ENCODE measurements at places on chromosomes 6 and 20.

DNA sequence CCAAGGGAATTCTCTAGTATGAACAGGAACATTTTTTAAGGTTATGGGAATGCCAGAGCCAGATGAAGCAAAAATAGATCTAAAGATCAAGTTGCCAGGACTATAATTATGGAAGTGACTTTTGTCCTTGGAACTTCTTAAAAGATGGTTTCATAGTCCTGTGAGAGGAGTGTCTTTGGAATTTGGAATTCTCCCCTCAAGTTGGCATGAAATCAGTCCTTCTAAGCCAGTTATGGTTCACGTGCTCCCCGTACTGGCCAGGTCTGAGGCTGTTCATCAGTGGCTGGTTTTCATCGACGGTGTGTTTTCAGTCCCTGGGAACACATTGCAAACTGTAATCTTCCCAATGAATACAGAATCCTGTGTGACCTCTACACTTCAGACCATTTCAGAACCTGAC is 63.1 kb downstream of the VGLL2 start:
- DNase-seq = no peak

- DNase-seq = no peak
Measured at GRCh38 chr6:52576054-52576391, 837 bp downstream of the TRAM2 start.

DNA sequence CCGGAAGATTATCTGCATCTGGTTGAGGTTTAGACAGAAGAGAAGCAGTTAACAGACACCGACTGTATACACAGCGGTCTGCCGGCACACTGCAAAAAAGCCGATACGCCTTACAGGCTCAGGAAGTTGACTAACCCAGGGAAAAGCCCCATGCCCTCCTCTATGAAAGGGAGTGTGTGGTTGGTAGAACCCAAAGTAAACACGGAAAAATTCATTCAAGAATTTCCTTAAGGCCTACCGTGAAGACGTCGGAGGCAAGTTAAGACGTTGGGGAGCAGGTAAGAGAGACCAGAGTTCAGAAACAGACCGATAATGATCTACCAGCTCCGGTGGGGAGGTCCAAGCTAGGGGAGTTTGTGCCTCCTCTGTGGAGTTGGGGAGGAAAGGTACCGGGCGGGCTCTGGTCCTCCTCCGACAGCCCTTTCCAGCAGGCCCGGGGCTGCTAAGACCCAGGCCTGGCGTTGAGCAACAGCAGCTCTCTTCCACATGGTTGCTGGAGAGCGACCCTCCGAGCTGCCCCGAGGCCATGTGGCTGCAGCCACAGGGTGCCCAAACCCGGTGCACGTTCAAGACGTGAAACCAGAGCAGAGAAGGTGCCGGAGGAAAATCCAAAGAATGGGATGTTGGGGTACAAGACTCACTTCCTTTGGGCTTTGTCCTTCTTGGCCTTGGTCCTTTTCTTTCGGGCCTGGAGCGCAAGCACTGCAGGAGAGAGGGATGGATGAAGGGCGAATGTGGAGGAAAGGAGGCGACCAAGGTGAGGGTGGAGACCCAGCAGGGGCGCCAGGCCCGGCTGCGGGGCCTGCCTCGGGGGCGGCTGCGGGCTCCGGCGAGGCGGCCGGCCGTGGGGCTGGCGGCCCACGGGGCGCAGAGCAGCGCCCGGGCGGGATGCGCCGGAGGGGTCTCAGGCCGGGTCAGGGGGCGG is 809 bp downstream of the SRPK1 start:
- DNase-seq = no peak

DNA sequence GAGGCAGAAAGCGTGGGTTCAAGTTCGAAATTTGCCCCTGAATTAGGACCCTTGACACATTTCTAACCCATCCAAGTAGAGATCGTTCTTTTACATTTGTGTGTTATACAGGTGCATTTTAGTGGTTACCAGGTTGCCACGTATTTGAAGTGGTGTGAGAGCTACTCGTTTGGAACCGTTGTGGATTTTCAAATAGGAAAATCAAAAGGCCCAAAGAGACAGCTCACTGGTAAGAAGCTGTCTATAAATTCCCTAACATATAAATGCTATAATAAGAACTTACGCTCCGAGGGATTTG is 1.6 kb upstream of the REV3L start:
- DNase-seq = no peak

DNA sequence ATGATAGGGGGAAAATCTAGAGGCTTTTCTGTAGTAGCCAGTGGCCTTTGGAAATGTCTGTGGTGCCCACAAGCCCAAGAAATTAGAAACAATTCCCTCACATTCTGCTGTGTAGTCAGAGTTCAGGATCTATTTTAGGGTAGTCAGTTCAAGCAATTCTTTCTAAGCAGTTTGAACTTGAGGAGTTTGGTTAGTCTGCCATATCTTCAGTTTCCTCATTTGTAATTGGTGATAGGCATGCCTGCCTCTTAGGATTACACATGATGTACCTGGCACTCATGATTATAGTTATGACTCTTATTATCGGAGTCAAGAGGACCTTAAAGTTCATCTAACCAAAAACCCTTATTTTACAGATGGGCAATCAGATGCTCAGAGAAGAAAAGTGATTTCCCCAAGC is 21.2 kb upstream of the MEP1A start:
- no peak for DNase-seq

- no peak for DNase-seq
Measured at GRCh38 chr20:38275815-38276550, 15.4 kb upstream of the KIAA1755 start.

GRCh38 chr20:25160467-25160866 is 35.0 kb upstream of the ENTPD6 start:
- no peak for DNase-seq

GRCh38 chr6:144252259-144252658 is 32.9 kb upstream of the UTRN start:
- DNase-seq = no peak

- DNase-seq = no peak
Measured at GRCh38 chr6:135782546-135782945, 69.0 kb upstream of the PDE7B start.

- DNase-seq = no peak
Measured at GRCh38 chr20:57403216-57403615, 12.0 kb downstream of the RBM38 start.

- no peak for DNase-seq
Measured at GRCh38 chr6:143647732-143648131, 30.0 kb upstream of the PHACTR2 start.

GRCh38 chr6:52307900-52308372 is 23.4 kb upstream of the MCM3 start:
- no peak for DNase-seq

DNA sequence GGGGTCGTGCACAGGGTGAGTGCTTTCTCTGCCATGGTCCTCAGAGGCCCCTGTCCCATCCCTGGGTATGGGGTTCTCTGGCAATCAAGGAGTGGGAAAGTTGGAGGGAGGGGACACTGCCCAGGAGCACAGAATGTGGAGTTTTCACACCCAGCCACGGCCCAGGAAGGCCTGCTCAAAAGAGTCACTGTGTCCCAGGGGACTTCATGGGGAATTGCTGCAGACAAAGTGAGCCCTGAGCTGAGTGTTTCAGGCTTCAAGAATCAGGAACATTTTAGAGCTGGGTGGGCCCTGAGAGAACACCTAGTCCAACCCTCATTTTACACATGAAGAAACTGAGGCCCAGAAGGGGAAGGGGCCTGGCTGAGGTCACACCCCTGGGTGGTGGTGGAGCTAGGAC is 5.7 kb downstream of the MAPK13 start:
- no peak for DNase-seq

DNA sequence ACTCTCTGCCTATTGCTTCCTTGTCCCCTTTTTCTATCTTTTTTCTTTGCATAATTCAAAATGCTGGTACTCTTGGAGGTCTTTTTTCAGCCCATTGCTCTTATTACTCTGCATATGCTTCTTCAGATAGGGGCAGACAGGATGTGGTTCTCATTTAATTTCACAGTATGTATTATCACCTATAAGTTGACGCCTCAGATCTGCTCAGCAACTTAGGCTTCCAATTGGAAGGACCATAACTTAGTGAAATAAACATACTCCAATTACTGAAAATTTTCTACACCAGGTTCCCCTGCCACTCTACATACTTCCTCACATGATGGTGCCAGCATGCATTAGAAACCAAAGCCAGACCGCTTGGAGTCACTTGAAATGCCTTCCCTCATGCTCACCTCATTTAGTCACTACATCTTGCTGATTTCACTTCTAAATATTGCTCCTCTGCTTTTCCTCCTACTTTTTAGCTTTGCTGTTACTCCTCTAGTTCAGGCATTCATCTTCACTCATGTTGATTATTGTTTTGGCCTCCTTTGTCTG is 34.5 kb upstream of the AHI1 start:
- DNase-seq = no peak

GRCh38 chr6:17768388-17768787 is 61.7 kb upstream of the NUP153 start:
- no peak for DNase-seq

DNA sequence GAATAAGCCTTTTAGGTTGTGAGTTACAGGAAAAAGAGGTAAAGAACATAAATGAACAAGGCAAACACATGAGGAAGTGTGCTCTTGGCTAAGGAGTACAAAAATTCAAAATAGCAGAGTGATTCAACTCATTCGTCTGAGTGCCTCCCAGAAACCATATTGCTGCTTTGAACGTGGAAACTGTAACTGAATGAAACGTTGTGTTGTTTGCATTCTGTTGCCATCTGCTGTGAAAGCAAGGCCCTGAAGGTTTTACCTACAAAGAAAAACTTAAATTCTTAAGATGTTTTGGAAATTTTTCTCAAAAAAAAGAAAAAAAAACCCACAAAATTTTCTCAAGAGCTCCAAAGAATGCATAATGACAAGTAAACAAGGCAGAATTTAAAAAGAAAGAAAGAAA is 375.4 kb upstream of the HS3ST5 start:
- no peak for DNase-seq

DNA sequence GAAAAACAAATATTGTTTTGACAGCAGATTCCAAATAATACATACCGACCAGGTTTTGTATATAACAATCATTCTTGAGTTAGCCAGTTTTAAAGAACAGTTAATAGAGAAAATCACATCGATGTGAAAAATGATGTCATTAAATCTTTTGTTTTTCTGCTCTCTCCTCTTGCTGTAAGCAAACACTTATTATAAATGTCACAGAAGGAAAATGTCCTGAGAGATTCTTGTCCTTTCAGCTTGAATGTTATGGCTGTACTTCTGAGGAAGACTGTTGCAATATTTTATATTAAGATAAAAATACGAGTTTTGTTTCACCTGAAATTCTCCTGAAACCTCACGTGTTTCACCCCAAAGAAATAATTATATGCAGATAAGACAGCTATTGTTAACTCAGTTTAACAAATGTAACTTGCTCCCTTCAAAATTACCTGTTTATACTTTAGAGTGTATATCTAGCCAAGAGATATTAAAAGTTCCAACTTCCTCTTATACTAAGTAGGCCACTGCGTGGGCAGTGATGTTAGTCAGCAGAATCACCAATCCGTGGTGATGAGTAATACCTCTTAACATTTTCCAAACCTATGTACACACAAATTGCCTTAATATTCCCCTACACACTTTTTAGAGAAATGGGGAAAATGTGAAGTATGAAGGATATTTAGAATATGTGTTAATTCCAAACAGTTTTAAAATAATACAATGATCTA is 1111.4 kb upstream of the CITED2 start:
- no peak for DNase-seq

DNA sequence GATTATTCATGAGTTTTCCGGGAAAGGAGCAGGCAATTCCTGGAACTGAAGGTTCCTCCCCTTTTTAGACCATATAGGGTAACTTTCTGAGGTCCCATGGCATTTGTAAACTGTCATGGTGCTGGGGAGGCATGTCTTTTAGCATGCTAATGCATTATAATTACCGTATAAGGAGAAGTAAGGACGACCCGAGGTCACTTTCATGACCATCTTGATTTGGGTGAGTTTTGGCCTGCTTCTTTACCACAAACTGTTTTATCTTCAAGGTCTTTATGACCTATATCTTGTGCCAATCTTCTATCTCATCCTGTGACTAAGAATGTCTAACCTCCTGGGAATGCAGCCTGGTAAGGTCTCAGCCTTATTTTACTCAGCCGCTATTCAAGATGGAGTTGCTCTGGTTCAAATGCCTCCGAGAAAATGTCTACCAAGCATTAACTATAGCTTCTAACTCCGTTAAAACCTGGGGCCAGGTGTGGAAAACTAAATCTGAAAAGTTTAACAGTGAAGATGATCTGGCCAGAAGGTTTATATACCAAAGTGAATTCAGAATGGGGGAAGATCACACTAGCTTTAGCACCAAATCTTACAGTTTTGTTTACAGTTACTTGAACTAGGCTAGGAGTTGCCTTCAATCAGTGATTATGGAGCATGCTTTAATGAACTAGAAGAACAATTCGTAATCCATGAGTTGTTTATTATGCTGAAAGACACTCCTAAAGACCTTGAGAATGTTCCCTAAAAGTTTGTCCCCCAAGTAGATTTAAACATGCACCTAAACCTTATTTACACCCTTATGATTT is 80.0 kb upstream of the TOP1 start:
- no peak for DNase-seq

DNA sequence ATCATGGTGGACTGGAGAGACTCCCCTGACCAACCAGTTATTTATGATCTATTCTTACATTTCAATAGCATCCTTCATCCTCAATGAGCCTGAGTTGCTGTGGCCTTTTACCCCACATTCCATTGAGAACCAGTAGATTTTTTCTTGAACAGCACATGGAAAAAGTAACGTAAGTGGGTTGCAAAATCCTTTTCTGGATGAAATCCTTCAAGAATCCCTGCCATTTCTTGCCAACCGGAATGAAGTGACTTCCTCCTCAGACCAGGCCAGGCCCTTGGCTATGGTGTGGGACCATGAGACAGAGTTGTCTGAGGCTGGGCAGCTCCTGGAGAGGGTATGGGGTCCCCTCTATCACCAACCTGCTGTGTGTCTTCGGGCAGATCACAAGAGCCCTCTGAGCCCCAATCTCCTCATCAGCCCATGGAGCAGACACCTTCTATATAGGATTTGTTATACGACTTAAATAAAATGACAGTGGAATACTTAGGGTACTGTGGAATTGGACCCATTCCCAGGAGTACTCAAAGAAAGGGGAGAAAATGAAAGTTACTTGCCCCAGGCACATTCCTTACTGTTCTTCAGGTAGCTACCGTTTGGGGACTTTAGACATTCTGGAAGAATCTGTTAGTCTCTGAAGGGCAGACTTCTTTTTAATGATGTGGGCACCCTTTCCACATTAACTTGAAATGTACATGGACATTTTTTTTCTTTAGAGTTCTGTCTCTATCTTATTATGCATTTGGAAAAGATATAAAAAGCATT is 10.9 kb downstream of the EYA2 start:
- no peak for DNase-seq

- DNase-seq = no peak
Measured at GRCh38 chr20:50303573-50304500, 113.2 kb downstream of the CEBPB start.

GRCh38 chr6:80223743-80224212 is 117.3 kb downstream of the BCKDHB start:
- no peak for DNase-seq

DNA sequence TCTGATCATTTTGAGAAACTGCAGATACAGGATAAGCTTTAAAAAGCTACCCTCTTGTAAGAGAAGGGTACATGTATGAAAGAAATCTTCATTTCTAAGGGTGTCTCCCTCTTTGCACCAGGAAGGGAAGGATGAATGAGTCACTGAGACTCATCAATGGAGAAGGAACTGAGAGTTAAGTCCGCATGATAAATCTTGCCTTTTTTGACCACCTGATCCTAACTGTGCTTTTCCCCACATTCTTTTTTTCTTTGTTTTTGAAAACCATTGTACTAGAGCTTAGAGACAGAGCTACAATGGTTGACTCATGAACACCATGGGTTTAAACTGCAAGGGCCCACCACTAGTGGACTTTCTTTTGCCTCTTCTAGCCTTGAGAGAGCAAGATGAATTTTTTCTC is 353.0 kb upstream of the RGS17 start:
- no peak for DNase-seq

Data from activated naive CD4-positive, alpha-beta T cell (primary cell).